ENCODE measurements at places on chromosomes 12 and 14.

DNA sequence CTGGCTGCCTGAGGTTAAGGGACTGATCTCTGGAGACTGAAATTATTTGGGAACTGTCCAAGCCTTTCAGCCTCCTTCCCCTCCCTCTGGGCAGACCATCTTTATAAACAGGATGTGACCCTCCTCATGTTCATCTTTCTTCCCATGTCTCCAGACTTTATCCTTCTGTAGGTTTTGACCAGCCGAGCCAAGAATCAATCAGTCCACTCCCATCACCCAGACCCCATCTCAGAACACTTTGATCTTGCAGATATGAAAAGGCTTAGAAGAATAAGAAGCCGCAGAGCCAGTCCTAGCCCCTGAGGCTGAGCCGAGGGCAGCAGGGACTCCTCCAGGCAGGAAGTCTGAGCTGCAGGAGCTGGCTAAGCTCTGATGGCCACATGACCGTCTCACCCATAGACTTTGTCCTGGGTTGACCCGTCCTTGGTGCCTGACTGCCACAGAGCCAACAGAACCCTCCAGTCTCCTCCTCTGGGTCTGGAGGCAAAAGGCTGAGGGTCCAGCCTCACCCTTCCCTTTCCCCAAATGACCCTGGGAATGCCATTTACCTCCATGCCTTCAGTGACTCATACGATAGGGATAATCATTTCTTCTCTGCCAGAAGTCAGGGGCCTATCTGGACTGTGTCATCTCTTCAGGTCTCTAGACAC lies 1.6 kb downstream of the KRT71 start:
- DNase-seq, result no peak

- no peak for DNase-seq
Measured at GRCh38 chr14:100899884-100900771, 3.4 kb downstream of the RTL1 start.

DNA sequence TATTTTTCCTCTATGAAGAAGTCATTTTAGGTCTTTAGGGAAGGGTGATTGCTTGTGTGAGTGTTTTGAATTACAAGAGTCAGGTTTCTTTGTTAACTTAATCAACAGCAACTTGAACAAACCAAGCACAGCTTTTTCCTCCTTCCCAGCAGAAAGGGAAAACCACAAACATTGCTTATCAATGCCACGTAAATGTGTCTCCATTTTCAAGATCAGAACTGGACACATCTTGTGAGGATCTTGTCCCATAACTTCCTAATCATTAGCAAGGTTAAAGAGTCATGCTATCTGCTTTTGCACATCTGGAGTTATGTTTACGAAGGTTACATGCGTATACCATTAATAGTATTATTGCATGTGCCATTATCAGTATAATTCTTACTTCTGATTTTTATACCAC lies 248.0 kb upstream of the FLRT2 start:
- no peak for DNase-seq

DNA sequence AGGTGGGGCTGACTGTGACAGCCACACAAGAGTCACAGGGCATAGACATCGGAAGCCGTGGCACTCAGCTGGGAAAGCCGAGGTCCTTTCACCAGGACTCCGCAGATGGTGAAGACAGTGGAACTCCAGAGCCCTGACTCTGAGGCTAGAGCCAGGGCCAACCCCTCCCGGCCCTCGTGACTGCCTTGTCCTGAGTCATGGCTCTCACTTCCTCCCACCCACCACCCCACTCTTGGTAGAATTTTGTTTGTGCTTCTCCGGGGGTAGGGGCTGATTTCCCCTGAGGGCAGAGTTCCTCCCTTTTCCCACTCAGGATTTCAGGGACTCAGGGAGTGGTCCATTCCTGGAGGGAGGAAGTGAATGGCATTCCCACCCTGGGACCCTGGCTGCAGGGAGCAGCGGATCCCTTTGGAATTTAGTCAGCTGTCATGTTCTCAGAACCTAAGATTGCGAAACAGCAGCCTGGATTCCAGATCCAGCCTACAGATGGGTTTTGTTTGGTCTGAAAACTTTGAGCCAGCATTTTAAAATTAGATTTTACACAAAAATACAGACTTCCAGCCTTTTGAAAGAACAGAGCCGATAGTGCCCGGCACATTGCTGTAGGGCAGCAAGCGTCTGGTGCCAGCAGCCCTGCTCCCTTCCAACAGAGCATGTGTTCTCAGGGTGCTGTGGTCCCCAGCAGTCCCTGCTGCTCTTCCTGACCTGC lies 50.7 kb downstream of the TPCN1 start:
- DNase-seq, result no peak

DNA sequence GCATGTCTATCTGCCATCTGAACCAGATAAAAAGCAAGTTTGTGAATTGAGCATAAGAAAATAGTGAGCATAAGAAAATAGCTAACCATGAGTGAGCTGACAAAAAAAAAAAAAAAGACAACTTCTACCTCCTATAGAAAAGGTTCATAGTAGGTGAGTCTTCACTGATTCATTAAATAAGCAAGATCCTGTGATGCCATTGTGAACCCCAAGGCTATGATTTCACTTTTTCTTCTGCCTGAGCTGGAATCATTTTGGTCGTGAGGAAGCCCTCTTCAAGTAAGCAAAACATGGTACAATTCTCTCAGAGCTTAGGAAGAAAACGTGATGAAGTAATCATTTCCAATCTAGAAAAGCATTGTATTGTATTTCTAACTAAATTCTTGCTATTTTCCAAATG lies 1.2 kb downstream of the PIK3C2G start:
- DNase-seq, result no peak
